ENCODE measurements at places on chromosomes 7 and 10.

DNA sequence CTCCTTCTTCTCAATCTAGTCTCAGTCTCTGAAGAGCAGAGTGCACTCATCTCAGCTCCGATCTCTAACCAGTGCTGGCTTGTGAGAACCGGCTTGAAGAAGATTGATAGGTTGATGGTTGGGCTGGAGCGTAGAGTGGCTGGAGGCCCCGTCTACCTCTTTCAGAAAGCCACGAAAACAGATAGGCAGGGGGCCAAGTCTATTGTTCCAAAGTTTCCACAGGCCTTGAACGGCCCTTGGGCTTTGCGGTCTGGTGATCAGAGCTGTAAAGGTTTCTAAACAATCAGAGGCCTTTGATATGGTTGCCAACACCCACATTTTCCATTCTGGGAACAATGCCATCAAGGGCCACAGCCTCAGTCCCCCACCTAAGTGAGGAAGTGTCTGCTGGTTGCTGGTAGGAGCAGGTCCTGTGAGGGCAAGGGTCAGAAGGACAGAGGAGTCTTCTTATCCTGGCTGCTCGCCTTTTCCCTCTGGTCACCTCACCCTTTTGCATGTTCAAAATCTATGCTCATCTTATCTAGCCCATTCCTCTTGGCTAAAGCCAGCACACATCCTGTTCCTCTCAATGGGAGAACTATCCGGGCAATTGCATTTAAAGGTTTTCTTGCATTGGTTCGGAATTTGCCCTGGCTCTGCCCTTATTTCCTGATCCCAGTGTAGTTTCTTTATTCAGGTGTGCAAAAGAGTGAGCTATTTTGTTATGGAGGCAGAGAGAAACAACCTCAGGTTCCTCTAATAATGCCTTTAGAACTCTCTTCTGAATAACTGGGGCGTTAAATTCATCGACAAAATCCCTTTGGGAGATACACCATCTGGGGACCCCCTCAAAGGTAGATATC lies 70.3 kb upstream of the KMT2E start:
- peak; percentile 99 for DNase-seq

GRCh38 chr7:73973091-73973490 lies 54.9 kb upstream of the ELN start:
- no peak for DNase-seq

- DNase-seq = no peak
Measured at GRCh38 chr10:60678978-60679377, 99.3 kb upstream of the CDK1 start.

DNA sequence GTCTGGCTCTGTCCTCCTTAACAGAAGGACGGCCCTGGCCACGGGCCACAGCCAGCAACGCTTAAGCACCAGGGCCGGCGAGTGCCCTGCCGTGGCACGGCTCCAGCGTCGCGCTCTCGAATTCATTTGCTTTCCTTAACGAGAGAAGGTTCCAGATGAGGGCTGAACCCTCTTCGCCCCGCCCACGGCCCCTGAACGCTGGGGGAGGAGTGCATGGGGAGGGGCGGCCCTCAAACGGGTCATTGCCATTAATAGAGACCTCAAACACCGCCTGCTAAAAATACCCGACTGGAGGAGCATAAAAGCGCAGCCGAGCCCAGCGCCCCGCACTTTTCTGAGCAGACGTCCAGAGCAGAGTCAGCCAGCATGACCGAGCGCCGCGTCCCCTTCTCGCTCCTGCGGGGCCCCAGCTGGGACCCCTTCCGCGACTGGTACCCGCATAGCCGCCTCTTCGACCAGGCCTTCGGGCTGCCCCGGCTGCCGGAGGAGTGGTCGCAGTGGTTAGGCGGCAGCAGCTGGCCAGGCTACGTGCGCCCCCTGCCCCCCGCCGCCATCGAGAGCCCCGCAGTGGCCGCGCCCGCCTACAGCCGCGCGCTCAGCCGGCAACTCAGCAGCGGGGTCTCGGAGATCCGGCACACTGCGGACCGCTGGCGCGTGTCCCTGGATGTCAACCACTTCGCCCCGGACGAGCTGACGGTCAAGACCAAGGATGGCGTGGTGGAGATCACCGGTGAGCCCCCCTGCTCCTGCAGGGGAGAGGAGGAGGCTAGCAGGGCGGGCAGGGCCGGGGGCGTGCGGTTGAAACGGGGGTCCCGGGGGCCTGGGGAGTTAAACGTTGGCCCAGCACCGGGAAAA lies at the start of gene HSPB1:
Gene HSPB1, plus strand, starts transcription at position 327 of the 855 bp plus-strand sequence. Its CDS starts 40 bp downstream, at position 367.
- peak; percentile 99 for DNase-seq

DNA sequence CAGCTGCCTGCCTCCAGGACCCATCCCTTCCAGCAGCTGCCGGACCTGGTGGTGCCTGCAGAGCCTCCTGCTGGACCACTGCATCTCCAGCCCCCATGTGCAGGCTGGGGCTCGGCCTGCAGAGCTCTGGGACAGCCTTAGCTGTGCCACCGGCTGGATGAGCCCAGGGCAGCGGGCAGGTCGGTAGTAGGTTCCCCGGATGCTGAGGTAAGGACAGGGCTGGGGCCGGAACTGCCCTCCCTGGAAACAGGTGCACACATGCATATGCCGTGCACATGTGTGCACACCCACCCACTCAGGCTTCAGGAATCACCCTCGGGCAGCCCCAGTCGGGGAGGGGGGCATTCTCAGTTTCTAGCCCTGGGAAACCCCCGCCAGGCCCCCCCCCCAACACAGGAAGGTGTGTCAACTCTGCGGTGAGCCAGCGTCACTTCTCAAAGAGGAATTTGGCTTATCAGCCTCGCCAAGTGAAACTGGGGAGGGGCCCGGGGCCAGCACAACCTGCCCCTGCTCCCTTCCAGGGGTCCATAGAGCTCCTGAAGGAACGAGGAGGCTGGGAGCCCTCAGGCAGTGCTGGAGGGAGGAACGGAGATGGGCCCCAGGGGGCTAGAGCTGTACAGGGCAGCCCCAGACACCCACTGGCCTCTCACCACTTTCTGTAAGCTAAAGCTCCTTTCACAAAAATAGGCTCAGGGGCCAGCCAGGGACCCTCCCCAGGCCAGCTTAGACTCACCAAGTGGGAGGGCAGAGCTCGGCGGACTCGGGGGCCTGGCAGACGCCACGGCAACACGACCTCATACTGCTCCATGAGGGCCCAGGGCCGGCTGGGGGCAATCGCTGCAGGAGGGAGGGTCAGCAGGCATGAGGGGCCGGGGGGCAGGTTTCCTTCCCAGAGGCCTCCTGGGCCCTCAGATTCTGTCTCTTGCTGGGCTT lies 1.7 kb downstream of the ADAM8 start:
- DNase-seq = peak; percentile 70

- no peak for DNase-seq
Measured at GRCh38 chr10:116756277-116756676, 13.9 kb upstream of the HSPA12A start.

GRCh38 chr10:130246113-130246512 lies 109.9 kb downstream of the GLRX3 start:
- no peak for DNase-seq

DNA sequence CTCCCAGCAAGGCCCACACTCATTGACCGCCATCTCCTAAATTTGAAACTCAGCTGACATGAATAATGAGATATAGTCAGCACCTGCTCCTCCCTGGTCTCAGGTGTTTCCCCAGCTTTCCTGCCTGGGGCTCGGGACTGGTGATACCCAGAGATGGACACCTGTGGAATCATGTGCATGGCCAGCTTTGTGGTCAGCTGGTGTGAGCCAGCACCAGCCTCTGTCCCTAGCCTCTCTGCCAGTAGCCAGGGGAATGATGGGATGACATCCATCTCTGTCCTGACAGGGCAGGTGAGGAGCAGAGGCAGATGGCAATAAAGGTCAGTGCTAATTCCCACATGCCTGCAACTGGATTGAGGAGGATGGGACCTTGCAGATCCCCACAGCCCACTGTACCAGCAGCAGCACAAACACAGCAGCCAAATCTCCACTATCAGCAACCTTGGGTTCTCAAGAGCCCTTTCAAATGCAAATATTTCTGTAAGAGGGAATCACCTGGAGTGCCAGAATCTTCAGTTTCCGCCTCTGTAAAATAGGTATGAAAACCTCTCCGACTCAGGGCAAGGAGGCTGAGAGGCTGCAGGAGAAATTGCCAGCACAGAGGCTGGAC lies 329.2 kb upstream of the ZMIZ1 start:
- DNase-seq = no peak
